ENCODE measurements at places on chromosomes 12 and 14. TPM values are rescaled to one million over a fixed set of nuclear protein-coding genes. Genes with fewer than 3 reads are reported as not detected.

RASAL1 gene
- not detected for total RNA-seq

CISTR gene
- not detected for total RNA-seq

CYP27B1 gene
- total RNA-seq = 0.39 TPM

MYBPC1 gene
- not detected for total RNA-seq

IAPP gene
- total RNA-seq = not detected

PAPLN gene
- 58.3 TPM for total RNA-seq

IL26 gene
- not detected for total RNA-seq

YARS2 gene
- total RNA-seq = 33.9 TPM

NKX2-1 gene
- total RNA-seq = not detected

LGR5 gene
- not detected for total RNA-seq

GPR68 gene
- 0.90 TPM for total RNA-seq

CDKN1B gene
- 73.6 TPM for total RNA-seq

BIN2 gene
- total RNA-seq = not detected

PLEKHD1 gene
- under 0.01 TPM for total RNA-seq

BEST3 gene
- 0.25 TPM for total RNA-seq

ABCD2 gene
- not detected for total RNA-seq

RNASE7 gene
- not detected for total RNA-seq

- peak; percentile 59 for DNase-seq
Observed at GRCh38 chr12:49098035-49098451, 3.4 kb upstream of the DHH start.

DNA sequence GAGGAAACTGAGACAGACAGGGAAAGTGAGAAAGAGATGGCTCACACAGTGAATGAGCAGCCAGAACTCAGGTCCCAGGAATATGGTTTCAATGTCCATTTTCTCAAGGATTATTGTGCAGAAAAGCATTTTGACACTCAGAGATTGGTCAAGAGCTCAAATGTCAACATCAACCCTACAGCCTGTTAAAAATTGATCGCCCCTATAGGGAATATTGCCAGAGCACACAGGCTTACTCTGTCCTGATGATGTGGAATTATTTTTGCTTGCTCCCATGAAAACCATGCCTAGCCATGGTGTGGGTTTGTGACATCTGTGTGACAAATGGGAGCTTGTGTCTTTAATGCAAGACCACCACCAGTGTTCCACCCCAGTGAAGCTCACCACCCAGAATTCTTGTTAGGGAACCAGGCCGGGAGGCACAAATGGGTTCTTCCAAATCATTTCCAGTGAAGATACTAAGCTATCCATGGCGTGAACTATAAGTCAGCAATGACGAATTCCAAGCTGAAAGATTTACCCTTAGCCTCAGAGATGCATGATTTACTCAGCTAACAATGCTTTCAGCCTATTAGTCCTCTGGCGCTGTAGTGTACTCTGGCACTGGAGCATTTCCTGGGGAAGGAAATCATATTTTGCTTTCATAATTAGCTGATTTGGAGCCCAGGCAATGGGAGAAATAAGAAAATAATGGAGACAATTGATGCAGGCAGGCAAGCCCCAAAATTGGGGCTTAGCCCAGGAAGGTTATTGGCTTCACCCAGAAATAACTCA, 1188.2 kb upstream of the TMEM132C start:
- no peak for DNase-seq

- DNase-seq = no peak
Observed at GRCh38 chr12:131190965-131191364, 237.3 kb downstream of the ADGRD1 start.

DNA sequence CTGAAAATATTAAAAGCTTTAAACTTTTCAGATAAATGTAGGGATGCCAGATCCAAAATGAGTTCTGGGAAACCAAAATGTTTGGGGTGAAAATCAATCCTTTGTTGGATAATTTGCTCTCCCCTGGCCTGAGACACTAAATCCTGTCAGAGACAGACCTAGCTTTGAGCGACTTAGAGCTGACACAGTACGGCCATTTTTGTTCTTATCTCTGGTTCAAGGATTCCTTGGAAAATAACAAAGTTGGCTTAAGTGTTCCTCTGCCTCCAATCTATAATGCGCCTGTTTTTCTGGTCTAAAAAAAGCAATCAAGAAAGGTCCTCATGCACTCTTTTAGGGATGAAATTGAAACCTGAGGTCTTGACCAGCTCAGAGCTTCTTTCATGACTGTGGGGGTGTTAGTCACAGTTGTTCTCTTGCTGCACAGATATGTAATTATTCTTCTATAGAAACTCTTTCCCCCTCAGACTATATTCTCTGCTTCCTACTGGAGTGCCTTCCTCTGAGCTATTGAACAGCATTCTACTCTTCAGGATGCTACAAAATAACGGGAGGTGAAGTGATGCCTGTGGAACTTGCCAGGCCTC, 52.3 kb upstream of the EGLN3 start:
- DNase-seq = no peak

- DNase-seq = no peak
Observed at GRCh38 chr14:58665773-58666500, 28.2 kb downstream of the DACT1 start.

DNA sequence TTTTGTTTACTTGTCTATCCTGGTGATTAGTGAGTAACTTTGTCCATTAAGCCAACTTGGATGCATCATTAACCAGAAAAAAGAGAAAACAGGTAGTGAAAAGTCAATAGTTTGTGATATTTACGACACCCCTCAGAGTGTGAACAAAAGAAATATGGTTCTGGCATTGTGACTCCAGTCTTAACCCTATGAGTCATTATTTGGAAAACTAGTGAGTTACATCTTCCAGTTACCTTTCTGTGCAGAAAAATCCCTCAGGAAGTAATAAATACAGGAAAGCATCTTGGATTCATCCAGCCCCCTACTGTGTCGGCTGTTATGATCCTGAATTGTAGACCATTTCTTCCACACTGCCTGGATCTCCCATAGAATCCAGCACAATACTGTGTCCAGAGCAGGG, 379.1 kb downstream of the GALC start:
- no peak for DNase-seq

GRCh38 chr12:21825886-21826617, 51.5 kb upstream of the KCNJ8 start:
- DNase-seq = no peak

DNA sequence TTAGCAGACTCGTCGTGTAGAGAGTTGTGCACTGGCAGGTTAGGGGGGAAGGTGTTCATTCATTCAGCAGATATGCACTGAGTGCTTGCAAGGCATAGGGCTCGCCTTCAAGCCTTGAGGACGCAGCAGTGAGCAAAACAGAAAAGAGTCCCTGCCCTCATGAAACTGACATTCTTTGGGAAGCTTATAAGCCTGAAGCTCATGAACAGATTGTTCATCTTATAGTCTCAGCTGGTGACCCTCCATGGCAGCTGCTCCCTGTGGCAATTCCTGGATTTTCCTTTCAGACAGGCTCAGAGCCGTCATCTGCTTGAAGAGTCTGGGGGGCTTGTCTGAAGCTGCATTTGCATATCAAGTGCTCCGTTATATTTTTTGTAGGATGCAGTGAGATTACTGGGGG, 148.4 kb downstream of the PRKCH start:
- DNase-seq = no peak

DNA sequence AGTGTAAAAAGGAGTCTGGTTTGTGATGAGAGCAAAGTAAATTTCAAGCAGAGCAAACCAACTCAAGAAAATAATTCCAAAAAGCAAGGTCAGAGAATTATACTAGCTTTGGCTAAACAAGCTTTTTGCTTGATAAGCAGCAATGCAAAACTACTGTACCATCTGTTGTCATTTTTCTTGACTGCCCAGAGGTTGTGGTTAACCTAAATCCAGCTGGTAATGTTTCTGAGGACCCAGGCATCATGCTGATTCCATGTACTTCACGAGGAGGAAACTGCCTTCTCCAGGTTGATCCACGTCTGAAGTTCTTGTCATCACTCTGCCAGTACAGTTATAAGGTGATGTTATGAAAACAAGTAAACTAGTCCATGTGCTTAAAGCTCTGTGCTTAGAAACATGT, 185.2 kb downstream of the ACSS3 start:
- no peak for DNase-seq

DNA sequence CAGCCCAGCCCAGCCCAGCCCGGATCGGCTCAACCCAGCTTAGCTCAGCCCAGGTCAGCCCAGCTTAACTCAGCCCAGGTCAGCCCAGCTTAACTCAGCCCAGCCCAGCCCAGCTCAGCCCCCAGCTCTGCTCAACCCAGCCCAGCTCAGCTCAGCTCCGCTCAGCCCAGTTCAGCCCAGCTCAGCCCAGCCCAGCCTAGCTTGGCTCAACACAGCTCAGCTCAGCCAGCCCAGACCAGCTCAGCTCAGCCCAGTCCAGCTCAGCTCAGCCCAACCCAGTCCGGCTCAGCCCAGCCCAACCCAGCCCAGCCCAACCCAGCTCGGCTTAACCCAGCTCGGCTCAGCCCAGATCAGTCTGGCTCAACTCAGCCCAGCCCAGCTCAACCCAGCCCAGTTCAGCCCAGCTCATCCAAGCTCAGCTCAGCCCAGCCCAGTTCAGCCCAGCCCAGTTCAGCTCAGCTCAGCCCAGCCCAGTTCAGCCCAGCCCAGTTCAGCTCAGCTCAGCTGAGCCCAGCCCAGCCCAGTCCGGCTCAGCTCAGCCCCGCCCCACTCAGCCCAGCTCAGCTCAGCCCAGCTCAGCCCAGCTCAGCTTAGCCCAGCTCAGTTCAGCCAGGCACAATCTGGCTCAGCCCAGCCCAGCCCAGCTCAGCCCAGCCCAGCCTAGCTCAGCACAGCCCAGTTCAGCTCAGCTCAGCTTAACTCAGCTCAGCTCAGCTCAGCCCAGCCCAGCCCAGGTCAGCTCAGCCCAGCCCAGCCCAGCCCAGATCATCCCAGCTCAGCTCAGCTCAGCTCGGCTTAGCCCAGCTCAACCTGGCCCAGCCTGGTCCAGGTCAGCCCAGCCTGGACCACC, 331.7 kb downstream of the TMEM121 start:
- DNase-seq = no peak

DNA sequence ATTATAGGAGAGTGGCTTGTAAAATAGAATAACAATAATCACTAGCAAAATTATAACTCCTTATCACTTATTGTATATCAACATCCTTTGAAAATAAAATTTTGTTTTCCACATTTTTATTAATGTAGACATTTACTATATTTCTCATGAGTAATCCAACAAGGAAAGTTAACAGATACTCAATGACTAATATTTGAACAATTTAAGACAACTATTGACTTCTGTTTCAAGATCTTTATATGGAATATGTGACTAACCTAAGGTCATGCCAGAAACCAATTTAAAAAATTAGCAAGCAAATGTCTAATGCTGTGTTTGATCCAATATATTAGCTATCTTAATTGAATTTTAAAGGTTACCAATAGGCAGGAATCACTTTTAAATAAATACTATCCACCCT, 638.5 kb upstream of the FLRT2 start:
- no peak for DNase-seq

- no peak for DNase-seq
Observed at GRCh38 chr14:23300687-23301223, 1.9 kb downstream of the PPP1R3E start.

- no peak for DNase-seq
Observed at GRCh38 chr14:44893535-44893934, 68.2 kb downstream of the KLHL28 start.

DNA sequence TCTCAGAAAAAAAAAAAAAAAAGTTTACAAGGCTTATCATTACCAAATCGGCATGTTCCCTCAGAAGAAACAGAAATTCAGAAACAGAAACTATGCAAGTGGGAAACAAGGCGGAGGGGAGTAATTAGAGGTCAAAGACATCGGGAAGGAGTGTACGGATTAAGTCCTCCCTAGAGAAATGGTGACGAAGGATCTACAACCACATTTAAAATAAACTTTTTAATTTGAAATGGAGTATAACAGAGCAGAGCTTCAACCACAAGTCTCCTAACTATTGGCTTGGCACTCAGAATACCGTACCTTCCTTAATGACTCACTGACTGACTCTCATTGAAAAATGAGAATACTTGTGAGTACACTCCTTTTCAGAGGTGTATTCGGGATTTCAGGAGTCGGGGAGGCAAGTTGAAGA, 908 bp downstream of the ENTPD5 start:
- DNase-seq = peak; percentile 67

DNA sequence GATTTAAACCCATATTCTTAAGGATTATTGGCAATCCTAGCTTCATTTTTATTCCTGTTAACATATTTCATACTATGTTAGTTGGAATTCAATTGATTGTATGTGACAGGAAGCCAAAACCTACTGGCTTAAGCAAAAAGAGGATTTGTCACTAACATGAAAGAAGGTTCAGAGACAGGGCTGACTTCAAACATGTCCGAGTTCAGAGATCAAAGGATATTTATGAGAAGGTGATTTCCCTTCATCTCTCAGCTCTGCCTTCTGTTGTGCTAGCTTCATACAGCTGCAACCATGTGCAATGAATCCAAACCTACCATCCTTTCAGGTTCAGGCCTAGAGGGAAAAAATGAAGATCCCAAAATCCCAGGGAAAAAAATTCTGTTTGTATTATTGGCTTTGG, 349.7 kb downstream of the ATP23 start:
- DNase-seq = no peak

DNA sequence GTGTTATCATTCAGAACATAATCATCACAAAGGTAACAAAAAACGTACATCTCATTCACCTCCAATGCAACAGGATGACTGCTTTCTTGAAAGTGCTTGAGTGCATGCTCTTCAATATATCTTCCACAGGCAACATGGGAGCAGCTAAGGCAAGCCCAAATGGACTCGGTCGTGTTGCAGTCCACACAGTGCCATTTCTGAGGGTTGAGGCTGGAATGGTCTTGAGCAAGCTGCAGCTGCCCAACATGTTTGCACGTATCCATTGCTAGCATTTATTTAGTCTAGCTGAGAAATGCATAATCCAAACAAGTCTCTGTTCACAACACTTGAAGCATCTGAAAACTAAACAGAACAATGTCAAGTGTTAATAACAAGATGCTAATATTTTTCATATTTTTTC, 17.3 kb downstream of the USP44 start:
- DNase-seq = no peak

- no peak for DNase-seq
Observed at GRCh38 chr14:41824441-41824840, 217.8 kb downstream of the LRFN5 start.

GRCh38 chr12:57661376-57661775, 28.4 kb upstream of the B4GALNT1 start:
- DNase-seq = no peak

- DNase-seq = no peak
Observed at GRCh38 chr12:111046896-111047295, 126.5 kb upstream of the MYL2 start.

GRCh38 chr12:54417712-54418440, 1.2 kb downstream of the ITGA5 start:
- DNase-seq = peak; percentile 62

GRCh38 chr14:25406818-25407217, 356.9 kb upstream of the STXBP6 start:
- DNase-seq = no peak

GRCh38 chr14:71415404-71415690, 508.1 kb downstream of the PCNX1 start:
- no peak for DNase-seq

All from dermis microvascular lymphatic vessel endothelial cell (primary cell).